ENCODE measurements at places on chromosomes 4 and X.
A peak's percentile ranks its signal among the peaks of the same experiment; 100 is the strongest.

- no peak for DNase-seq
Measured at GRCh38 chrX:6849716-6850414, 297.6 kb upstream of the STS start.

GRCh38 chr4:108425988-108426387 lies 194.4 kb upstream of the RPL34 start:
- peak; percentile 58 for DNase-seq

- no peak for DNase-seq
Measured at GRCh38 chrX:42770566-42770965, 7.4 kb downstream of the PPP1R2C start.

DNA sequence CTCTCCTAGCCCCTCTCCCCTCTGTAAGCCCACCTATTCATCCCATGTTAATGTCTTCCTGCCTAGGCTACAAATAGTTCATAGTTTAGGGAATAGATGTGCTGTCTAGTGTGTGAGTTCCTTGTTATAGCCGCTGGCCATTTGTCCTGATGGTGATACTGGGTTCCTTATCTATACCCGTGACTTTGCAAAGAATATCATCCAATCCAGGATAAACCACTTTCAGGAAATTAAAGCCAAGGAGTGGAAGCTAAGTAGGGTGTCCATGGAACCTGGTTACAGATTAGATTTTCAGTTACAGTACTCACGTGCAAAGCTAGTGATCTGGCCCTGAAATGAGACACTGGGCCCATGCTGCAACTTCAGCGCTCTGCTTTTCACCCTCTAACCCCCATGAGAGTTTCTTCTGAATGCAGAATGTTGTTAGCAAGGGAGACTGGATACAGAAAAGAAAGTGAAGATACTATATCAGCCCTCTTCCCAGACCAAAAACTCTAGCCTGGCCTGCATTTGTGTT lies 111.4 kb downstream of the TMEM164 start:
- DNase-seq = no peak

DNA sequence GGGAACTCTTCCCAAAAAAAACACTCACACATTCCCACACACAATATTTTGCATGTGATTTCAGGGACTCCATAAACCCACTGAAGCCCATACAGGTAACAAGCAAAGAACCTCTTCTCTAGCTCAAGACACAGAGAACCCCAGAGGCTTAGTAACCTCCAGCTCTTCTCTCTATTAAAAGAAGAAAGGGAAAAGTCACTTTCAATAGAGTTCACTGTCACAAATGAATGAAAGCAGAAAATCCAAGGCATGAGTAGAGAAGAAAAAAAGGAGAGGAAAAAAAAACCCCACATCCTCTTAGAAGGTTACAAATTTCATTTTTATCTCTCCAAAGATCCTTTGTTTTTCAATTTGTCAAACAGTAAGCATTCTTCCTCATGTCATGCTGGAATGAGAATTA lies 30.7 kb upstream of the DCLK2 start:
- DNase-seq = no peak

- DNase-seq = no peak
Measured at GRCh38 chr4:1218634-1219565, 30.0 kb downstream of the CTBP1 start.

DNA sequence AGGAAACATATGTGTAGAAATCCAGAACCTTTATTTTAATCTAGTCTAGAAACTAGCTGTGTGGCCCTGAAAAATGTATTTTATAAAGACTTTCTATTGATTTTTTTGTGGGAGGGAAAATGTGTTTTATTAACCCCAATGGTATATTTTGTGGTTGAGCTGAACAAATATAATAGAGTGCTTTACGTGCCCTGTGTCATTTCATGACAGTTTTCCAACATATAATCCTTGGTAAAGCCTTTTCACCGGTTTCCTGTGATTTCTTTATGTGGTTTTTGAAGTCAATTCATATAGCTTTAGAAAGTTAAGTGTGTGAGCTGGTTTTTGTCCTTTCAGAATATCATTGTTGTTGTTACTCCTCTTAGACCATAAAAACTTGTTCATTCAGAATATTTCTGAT lies 375.7 kb downstream of the ADGRL3 start:
- DNase-seq = no peak

GRCh38 chr4:626201-627091 lies 1.1 kb downstream of the PDE6B start:
- DNase-seq = no peak

DNA sequence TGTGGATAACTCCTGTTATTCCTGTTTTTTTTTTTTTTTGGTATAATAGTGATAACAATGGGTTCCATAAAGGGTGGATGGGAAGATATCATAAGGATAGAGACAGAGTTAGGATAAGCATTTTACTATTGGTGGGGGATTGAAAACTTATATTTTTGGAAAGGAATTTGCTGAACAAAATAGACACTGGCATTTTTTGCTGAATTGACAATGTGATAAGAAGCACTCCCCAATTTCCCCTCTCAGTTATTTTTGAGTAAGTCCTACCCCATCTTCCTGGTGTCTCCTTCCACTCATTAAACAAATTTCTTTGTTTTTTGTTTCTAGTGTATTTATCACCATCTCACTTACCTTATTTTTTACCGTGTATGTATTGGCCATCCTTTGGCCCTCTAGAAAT lies 55.8 kb downstream of the AMELX start:
- DNase-seq = no peak

DNA sequence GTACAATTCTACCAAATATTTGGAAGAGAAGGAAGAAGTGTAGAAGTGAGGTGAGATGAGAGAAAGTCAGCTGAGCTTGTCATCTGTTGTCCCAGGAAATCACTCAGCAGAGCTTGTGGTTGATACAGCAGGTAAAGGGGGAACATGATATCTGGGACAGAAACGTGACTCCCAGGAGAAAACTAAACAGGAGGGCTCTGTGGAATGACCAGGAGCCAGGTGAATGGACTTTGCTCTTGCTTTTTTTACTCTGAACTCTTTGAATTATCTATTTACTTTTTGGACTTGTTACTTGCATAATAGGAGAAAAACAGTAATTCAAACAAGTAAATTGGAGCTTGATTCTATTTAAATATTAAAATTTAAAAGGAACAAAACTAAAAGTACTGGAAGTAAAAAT lies 555.6 kb upstream of the FRG1 start:
- DNase-seq = no peak

- peak; percentile 31 for DNase-seq
Measured at GRCh38 chr4:121898150-121898549, 27.9 kb upstream of the BBS7 start.

GRCh38 chr4:159284113-159284512 lies 181.2 kb downstream of the RAPGEF2 start:
- no peak for DNase-seq

DNA sequence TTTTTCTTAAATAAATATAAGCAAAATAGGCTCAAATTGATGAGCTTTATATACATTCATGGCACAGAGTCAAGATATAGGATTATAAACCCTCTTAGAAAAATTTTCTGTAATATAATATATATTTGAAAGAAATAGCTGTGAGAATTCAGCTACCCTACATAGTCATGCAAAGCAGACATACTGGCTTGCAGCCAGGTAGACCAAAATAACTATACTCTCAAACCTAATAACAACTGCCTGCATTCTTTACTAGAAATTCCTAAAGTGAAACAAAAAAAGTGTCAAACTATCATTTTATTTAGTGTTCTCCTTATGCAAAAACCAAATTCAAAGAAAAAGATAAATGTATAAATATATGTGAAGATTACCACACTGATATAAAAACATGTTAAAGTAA lies 1390.2 kb downstream of the C4orf33 start:
- no peak for DNase-seq
